ENCODE measurements at places on chromosomes 16 and 17.

- DNase-seq = no peak
Measured at GRCh38 chr17:30554839-30555751, 77.9 kb downstream of the GOSR1 start.

- no peak for DNase-seq
Measured at GRCh38 chr16:58010886-58011285, 9.7 kb downstream of the USB1 start.

DNA sequence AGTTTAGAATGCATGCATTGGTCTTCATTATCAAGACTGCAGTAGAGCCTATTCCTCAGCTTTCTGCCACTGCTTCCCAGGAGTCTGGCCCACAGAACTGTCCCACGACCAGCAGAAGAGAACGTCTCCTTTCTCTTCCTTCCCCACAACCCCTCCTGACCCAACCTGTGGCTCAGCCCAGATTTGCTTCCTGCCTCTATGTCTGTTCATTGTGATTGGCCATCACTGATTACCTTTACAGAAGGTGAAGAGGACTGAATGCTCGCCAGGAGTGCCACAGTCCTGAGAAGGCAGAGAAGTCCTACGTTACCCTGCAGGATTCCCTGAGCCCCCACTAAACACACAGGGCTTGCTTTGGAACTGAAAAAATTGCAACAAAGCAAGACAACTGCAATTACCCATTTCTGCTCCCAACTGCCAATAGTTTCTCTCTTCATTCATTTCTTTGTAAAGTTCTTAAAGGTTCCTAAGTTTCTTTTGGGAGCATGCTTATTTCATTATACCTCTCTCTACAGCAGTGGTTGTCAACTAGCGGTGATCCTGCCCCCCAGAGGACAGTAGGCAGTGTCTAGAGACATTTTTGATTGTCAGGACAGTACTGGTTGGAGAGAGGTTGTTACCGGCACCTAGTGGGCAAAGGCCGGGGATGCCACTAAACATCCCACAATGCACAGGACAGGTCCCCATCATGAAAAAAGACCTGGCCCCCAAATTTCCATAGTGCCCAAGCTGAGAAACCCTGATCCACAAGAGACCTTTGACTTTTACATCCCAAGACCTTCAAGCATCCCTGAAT lies 4.5 kb upstream of the NAT9 start:
- DNase-seq = no peak

DNA sequence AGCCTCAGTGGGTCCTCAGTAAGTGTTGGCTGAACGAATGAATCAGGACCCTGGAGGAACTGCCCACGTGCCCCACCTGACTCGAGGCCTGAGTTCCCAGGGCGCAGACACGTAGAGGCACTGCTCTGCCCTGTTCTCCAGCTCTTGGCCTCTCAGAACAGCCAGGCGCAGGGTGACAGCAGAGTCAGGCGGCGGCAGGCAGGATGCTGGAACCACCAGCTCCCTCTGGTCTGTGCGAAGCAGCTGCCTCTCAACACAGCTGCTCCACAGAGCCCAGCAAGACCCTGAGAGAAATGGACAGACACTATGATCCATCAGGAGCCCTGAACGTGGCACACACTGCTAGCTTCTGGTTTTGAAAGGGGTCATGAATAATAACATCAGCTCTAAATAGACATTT lies 53.1 kb upstream of the BCO1 start:
- DNase-seq = no peak

- DNase-seq = no peak
Measured at GRCh38 chr17:79326814-79327213, 252.2 kb downstream of the ENGASE start.

- DNase-seq = no peak
Measured at GRCh38 chr16:77767826-77768225, 20.5 kb upstream of the VAT1L start.

- no peak for DNase-seq
Measured at GRCh38 chr17:81556175-81556691, 4.1 kb upstream of the FAAP100 start.

GRCh38 chr16:27748868-27749546 lies 199.1 kb downstream of the KATNIP start:
- DNase-seq = no peak

- no peak for DNase-seq
Measured at GRCh38 chr17:17125136-17126084, 80.7 kb downstream of the PLD6 start.

- DNase-seq = no peak
Measured at GRCh38 chr17:43151880-43152456, 19.0 kb upstream of the NBR1 start.

DNA sequence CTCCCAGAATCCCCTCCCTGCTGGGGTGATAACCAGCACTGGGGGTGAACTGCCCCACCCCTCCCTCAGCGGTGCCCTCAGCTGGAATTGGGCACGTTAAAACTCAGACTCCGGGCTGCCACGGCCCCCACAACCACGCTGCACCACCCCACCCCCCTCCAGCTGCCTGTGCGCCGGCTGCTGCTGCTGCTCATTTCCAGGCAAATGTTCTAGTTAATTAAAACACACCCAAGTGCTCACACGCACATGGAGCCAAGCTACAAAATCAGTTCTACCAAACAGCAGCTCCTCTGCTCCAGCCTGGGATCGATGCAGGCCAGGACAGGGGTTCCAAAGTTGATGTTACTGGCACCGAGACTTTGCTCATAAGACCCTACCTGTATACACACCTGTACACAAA lies 180.5 kb downstream of the ZNF423 start:
- no peak for DNase-seq

- no peak for DNase-seq
Measured at GRCh38 chr17:10276436-10276835, 78.0 kb upstream of the GAS7 start.

GRCh38 chr16:56629531-56629930 lies 2.9 kb upstream of the MT1M start:
- DNase-seq = no peak

DNA sequence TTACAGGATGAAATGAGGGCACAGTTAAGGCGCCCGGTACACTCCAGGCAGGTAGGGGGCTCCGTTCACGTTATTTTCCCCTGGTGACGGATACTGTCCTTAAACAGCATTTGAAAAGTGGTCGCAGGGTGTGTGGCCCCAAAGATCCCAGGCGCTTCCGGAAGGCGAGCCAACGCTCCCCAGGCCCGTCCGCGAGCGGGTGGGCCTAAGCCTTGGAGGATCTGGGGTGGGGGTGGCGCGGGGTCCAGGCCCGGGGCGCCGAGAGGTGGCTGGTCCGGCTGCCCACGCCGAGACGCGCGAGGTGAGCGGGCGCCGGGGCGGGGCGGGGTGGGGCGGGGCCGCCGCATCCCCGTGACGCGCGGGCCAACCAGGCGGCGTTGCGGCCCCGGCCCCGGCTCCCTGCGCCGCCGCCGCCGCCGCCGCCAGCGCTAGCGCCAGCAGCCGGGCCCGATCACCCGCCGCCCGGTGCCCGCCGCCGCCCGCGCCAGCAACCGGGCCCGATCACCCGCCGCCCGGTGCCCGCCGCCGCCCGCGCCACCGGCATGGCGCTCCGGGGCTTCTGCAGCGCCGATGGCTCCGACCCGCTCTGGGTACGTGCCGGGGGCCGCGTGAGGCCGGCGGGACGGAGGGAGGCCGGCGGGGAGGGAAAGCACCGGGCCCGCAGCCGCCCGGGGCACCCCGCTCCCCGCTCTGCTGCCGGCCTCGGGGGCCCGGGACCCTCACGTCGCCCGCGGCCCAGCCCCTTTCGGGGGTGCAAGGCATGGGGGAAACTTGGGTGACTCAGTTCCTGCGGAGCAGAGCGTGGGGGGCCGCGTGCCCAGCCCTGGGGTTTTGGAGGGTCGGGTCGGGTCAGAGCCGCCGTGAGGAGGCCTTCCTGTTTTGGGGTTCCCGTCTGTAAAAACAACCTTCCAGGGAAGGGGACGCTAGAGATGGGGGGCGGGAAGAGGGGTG lies at the start of gene ABCC1:
Gene ABCC1, plus strand, starts transcription at position 407 of the 951 bp plus-strand sequence. Its CDS starts 136 bp downstream, at position 543.
- no peak for DNase-seq

GRCh38 chr16:66612422-66612821 lies 7.9 kb downstream of the CMTM3 start:
- DNase-seq = no peak

GRCh38 chr16:68487669-68488068 lies 39.4 kb upstream of the SMPD3 start:
- no peak for DNase-seq

GRCh38 chr17:10814075-10814474 lies 10.2 kb upstream of the TMEM238L start:
- DNase-seq = no peak

DNA sequence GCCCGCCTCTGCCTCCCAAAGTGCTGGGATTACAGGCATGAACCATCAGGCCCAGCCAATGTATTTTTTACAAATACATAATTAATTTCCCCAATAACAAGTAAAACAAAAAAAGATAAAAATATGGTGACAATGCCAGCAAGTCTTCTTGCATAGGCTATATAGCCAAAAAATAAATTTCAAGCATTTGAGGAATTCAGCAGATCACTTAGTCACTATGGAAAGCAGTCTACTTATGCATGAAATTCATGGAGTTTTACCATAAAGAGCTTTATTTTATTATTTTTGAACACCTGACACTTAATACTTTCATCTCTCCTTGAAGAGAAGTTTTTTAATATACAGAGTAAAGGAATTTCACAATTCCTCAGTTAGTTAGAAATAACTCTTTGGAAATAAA lies 56.4 kb downstream of the BRIP1 start:
- no peak for DNase-seq
